Activated T-cell treated with anti-CD3 and anti-CD28 coated beads for 4 hours (primary cell): ENCODE measurements at places on chromosomes 3 and 15.

GRCh38 chr3:131036200-131036816 is 9.6 kb downstream of the NEK11 start:
- DNase-seq = no peak

GRCh38 chr15:44636976-44637375 is 26.5 kb downstream of the SPG11 start:
- DNase-seq = no peak

DNA sequence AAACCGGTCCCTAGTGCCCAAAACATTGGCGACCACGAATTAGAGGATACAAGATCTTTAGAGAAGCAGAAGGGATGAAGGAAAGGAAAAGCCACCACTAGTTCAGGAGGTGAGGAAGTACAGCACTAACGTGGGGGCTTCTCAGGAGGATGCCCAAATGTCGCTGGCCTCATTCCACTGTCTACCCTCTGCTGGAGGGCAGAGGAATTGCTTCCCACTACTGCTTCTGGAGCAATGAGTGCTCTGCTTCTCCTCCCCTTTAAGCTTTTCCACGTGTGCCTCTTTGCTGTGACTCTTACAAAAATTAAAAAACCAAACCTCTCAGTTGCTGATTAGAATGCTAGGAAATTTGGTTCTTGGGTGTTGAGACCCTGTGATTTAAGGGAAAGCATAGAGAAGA is 281.3 kb downstream of the CLSTN2 start:
- DNase-seq = no peak

DNA sequence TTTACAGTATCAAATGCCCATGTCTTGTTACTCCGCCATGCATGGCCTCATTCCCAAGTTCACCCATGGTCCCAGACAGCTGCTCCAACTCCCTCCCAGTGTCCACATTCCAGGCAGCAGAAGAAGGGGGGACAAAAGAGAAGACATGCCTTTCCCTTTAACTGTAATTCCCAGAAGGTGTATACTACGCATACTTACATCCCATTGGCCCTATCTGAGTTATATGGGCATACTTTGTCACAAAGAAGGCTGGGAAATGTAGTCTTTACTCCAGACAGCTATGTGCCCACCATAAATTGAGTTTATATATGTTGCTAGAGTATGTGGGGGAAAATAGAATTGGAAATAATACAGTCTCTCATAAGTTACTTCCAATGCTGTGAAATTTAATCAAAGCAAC is 70.5 kb downstream of the ERC2 start:
- no peak for DNase-seq

- no peak for DNase-seq
Observed at GRCh38 chr15:48052946-48053345, 67.8 kb upstream of the SLC24A5 start.

DNA sequence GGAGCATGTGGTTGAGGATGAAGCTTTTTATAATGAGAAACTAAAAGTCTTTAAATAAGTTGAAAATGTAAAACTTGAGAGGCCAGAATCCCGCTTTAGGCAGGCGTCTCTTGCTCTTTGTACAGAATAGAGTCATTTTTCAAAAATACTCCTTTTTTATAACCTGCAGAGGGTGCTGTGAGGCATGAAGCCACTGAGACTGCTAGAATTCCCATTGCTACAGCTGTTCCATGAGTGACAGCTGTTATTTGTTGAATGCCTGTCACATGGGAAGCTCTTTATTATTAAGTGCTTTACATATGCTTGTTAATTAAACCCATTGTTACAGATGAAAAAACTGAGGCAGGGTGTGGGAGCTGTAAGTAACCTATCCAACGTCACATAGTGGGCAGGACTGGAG is 18.5 kb downstream of the MINAR1 start:
- no peak for DNase-seq
